ENCODE measurements at places on chromosomes 13 and 19. TPM values are rescaled to one million over a fixed set of nuclear protein-coding genes. Genes with fewer than 3 reads are reported as not detected.

The ZNF749 gene
- 10.8 TPM for total RNA-seq

The LCP1 gene
- 44.9 TPM for total RNA-seq

The ZNF420 gene
- total RNA-seq = 4.8 TPM

The ZNF260 gene
- total RNA-seq = 21.6 TPM

The CGB1 gene
- not detected for total RNA-seq

The ADM5 gene
- under 0.01 TPM for total RNA-seq

The SERPINE3 gene
- not detected for total RNA-seq

The FBN3 gene
- not detected for total RNA-seq

The CCDC70 gene
- total RNA-seq = not detected

The CACNG8 gene
- under 0.01 TPM for total RNA-seq

The ZNF284 gene
- 3.9 TPM for total RNA-seq

The PSENEN gene
- 14.7 TPM for total RNA-seq

DNA sequence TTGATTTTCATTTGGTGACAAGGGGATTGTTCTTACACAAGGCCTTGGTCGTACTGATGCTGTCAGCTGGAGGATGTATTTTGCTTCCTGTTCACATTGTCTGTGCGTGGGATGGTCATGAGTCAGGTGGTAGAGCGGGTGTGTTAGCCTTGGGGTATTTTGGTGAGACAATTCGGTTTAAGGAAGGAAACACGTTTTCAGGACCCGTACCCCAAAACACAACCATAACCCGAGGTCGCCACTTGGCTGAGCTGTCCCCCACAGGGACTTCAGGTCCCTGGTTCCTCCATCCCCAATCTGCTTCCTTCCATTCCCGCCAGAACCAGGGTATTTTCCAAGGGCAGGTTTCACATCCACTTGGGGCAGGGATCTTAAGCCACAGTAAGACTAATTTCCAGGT, 15.0 kb downstream of the MYO9B start:
- peak; percentile 55 for DNase-seq

DNA sequence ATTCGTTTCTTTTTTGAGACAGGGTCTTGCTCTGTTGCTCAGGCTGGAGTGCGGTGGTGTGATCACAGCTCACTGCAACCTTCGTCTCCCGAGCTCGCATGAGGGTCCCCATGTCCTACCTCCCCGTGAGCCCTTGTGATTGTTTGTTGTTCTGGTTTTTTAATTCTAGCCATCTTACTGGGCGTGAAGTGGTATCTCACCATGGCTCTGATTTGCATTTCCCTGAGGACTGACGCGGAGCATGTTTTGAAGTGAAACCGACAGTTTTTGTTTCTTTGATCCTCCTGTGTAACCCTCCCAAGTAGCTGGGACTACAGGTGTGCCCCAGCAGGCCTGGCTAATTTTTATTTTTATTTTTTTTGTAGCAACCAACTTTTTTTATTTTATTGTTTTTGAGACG, 21.7 kb downstream of the GNG7 start:
- no peak for DNase-seq

DNA sequence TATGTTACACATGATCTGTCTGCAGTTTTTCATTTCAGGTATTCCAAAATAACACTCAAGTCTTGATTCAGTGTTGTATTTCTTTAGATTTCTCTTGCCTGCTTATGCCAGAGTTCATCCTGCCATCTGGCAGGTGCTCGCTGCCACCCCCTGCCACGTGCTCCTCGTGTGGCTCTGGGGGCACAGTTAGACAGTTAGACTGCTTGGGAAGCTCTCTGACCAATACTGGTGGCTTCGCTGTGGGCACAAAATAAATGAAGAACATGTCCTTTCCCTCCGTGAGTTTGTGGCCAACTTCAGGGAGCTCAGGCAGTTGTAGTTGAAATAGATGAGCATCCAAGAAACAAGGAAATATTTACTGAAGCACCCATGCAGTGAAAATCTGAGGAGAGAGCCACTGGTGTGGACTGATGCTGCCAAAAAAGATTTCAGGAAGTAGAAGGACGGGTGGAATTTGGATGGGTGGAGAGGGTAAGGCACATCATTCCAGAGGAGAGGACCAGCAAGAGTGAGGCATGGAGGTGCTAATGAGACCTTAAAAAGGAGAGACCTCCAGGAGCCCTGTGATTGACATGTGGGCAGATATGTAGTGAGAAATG, 37.5 kb upstream of the GPR183 start:
- DNase-seq = no peak

- DNase-seq = no peak
Measured at GRCh38 chr13:103315711-103316110, 249.5 kb upstream of the SLC10A2 start.

DNA sequence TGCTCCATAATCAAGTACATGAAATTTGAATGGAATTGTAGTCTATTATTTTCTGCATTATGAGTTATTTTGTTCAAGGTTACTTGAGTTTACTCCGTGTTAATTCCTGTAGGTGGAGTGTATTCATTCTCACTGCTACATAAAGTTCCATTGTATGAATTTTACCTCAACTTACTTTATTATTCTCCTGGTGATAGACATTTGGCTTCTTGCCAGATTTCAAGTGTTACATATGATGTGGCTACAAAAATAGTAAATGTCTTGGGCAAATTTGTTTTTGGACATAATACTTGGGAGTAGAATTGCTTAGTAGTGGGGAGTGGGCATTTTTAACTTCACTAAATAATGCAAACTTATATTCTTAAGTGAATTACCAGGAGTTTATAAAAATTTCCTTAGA, 328.9 kb downstream of the SHISA2 start:
- DNase-seq = no peak

GRCh38 chr19:12244370-12244769, 50.3 kb downstream of the ZNF44 start:
- DNase-seq = no peak

DNA sequence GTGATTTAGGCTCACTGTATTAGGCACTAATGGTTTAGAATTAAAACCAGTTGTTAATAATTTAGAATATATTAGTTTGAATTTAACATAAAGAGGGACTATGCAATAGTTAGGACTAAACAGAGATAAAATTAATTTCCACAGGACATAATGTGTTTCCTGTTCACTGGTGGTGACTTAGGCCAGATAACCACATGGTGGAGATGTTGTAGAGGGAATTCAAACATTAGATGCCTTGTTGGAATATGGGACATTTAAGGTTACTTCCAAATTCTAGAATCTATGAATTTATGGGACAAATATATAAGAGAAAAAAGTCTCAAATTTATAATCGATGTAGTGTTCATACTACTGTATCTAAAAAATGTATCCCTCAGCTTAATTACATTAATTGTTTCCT, 615.5 kb upstream of the KLHL1 start:
- no peak for DNase-seq

- no peak for DNase-seq
Measured at GRCh38 chr19:51296336-51297093, 14.9 kb upstream of the IGLON5 start.

DNA sequence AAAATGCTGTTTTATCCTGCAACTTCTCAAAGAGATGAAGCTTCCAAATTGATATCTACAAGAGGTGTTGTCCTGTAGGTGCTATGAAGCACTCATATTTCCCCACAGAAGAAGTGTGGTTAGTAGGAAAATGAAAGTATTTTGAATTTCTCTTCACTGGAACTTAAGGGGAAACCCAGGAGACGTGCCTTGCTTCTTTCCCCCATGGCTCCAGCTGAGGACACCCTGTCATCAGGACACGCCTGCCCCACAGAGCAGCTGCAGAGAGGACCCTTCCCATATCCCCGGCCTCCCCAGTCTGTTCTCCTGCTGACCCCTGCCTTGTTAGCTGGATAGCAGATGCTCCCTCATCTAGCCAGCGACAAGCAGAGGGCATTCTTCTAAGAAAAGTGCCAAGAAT, 371.3 kb downstream of the COG6 start:
- no peak for DNase-seq

- peak; percentile 49 for DNase-seq
Measured at GRCh38 chr19:1455336-1456120, 5.6 kb downstream of the APC2 start.

DNA sequence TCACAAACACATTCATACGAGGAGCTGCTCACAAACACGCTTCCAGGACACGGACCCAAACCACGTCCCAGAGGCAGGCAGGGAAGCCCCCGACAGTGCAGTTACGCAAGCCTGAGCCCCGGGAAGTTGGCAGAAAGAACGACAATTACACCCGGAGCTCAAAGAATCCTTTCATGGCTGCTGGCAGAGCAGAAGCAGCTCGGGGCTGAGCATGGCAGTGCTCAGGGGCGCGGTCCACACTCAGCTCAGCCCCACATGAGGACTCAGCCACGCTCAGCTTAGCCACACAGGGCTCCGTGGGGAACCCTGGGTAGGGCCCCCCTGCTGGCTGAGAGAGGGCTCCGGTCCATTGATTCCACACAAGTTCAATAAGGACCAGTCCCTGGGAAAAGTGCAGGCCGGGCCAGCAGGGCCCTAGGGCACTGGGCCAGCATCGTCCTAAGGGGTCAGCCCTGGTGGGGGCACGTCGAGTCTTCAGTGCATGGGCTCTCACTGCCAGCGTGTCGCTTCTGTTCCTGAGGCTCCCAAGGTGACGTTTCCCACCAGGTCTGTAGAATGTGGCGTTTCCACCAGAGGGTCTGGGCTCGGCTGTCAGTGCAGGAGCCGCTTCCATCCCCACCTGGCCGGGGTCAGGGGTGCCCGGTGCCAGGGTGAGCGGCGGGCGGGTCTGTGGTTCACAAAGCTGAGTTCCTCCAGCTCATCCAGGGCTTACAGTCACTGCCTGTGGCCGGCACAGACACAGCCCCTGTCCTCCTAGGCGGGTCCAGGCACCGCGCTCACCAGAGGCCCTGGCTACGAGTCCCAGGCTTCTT, 23.1 kb downstream of the GAS6 start:
- no peak for DNase-seq

DNA sequence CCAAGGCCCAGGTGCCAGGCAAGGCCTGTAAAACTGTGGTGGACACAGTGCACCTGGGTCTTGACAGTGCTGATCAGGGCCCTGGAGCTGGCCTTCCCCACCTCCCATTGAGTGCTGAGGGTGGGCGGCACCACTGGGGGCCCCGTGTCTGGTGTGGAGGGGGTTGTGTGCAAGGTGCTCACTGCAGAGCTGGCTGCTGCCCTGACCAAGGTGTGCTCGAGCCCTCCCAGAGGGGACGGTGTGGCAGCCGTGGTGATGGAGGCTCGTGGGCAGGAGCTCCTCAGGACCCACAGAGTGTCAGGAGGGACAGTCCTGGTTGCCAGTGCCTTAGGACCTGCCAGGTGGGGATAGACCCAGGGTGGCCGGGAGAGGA, 23.0 kb downstream of the ATP4B start:
- no peak for DNase-seq

DNA sequence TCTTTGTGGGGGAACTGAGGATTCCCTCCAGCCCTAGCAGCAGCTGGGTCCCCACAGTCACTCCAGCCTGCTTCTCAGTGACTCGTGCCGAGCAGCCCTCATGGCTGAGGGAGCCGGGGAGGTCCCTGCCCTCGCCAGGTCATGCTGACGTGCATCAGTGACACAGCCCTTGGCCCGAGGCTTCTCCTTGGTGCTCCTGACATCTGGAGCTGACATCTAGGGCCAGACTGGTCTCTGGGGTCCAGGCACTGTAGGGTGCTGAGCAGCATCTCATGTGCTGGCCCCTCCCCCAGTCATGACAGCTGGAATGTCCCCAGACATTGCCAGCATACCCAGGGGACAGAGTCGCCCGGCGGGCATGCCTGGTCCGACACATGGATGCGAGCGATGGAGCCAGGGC, 14.4 kb downstream of the COMP start:
- peak; percentile 13 for DNase-seq

- no peak for DNase-seq
Measured at GRCh38 chr13:111511805-111512504, 191.5 kb downstream of the TEX29 start.

DNA sequence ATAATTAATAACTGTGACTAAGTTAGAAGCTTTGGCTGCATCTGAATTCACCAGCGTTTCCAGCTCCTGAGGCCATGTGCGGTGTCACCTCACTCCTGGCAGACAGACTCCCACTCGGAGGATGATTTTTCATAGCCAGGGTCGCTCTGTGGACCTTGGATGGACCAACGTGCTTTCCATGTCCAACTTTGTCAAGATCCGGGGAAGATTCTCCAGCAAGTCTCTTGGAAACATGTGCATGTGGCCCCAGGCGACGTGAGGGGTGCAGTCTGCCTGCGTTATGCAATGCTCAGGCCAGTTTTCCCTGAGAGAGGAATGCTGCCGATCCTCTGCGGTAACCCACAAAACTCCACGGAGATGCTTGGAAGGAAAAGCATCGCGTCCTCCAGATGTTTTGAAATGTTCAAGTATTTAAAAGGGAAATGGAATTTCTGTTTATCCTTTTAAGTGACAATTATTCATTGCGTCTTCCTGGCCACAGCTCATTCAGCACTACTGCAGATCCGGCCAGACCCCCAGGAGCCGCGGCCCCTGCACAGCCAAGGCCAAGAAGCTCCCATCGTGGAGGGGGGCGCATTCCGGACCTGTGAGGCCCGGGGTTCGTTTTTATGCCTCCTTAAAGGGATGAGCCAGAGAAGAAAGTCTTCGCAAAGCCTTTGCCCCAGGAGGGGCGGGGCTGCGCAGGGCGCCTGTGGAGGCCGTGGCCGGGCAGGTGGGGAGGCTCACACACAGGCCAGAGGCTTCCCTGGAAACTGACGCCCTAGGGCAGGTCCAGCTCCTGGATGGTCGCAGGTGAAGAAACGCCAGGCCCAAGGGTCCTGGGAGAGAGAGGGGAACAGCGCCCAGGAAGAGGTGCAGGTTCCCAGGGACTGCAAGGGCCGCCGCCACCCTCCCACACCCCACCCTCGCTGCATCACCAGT, 46.0 kb downstream of the C13orf46 start:
- peak; percentile 99 for DNase-seq
